ENCODE measurements at places on chromosomes 5 and 9.

GRCh38 chr5:124040799-124041198, 528.8 kb downstream of the CSNK1G3 start:
- DNase-seq, result no peak

- no peak for DNase-seq
Measured at GRCh38 chr9:137647096-137647714, 28.4 kb downstream of the EHMT1 start.

DNA sequence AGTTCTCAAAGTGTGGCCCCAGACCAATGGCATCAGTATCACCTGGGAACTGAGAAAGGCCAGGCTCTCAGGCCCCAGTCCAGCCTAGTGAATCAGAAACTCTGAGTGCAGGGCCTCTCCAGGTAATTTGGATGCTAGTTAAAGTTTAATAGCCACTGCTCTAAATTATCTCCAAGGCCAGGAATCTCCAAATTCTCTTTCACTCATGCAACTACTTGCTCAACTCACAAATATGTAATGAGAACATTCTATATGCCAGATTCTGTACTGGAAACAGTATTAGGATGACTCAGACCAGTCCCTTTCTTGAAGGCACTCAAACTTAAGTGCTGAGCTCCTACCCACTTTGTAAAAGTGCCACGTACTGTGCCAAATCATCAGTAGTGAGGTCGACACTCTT, 84.6 kb downstream of the PAPPA start:
- DNase-seq, result no peak

GRCh38 chr5:1723957-1724821, 75.4 kb downstream of the MRPL36 start:
- no peak for DNase-seq

DNA sequence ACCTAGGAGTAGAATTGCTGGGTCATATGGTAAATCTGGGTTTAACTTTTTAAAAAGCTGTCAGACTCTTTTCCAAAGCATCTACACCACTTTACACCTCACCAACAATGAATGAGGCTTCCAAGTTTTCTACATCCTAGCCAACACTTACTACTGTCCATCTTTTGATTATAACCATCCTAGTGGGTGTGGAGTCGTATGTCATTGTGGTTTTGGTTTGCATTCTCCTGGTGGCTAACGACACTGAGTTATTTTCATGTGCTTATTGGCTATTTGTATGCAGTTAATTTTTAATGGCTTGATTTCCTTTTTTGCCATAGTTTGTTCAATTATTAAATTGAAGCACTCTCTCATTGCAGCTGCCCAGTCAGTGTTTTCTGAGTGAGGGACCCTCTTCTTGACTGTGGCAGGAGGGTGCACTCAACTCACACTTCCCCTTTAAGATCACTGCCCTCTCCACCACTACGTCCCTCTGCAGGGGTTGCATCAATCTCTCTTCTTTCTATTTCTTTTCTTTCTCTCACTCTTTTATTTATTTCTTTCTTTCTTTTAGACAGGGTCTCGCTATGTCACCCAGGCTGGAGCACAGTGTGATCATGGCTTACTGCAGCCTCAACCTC, 182.3 kb downstream of the C9orf152 start:
- DNase-seq, result no peak

DNA sequence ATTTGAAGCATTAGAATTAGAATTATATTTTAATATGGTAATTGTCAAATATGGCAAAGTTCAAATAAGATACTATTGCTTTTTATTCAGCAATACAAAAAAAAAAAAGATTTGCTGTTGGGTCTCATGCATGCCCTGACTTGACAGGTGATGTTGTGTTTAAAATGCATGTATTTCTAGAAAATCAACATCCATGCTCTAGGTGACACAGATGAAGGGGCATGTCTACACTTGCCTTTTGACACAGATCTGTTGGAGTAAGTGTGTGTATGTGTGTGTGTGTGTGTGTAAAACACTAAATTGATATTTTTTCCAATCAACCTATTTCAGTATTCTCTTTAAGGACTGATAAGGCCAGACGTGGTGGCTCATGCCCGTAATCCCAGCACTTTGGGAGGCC, 38.1 kb upstream of the SMARCA2 start:
- no peak for DNase-seq

- DNase-seq, result no peak
Measured at GRCh38 chr9:76218886-76219445, 175.3 kb downstream of the RFK start.

GRCh38 chr9:112831969-112832368, 58.7 kb downstream of the SLC46A2 start:
- DNase-seq, result no peak

DNA sequence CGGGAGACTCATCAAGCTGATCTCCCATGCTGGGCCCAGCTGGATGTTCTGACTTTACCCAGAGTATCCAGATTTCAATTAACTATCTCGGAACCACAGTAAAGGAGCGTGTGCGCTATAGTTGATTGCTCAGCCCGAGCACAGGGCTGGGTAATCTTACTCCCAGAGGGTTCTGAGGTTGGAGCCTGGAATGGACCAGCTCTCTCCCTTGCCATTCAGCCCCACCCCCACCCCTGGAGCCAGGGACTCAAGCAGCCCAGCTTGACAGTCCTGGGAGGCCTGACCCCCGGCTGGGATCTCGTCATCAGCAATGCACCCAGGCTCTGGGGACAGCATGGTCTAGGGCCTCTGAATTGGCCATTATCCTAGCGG, 23.7 kb upstream of the PTGES start:
- DNase-seq, result no peak

DNA sequence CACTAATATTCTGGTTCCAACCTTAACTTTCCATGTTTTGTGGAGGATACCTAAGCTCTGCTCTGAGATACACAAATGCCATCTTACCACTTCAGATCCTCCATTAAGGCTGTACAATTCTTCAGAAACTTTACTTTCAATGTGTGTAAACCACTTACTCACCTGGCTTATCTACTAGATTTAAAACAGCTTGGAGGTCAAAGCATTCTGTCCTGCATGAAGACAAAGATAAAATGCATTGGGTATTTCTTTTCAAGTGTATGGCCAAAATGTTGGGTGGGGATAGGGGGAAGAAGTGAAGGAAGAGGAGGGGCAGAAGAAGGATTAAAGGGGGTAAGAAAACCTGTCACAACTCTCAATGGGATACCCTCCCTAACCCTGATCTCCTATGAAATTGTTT, 939 bp downstream of the GOLGA1 start:
- DNase-seq, result no peak

DNA sequence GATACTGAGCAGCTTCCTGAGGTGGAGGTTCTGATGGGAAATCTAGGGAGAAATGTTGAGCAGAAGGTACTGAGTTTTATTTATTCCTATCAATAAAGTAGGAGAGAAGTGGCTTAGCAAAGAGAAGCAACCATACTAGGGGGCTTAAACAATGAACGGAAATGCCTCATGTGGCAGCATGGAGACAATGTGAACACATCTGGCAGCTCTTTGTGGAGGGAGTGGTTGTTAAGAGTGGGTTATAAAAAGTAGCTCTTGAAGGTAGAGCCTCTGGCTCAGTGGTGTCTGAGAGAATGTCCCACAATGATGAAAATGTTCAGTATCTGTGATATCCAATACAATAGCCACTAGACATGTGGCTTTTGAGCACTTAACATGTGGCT, 52.7 kb upstream of the EQTN start:
- no peak for DNase-seq

- no peak for DNase-seq
Measured at GRCh38 chr9:130189840-130190239, 17.6 kb downstream of the NCS1 start.
